Activated T-helper 1 cell treated with Interleukin-2 at 50 U/mL for 16 hours (primary cell): ENCODE measurements at places on chromosomes 5 and 9.

DNA sequence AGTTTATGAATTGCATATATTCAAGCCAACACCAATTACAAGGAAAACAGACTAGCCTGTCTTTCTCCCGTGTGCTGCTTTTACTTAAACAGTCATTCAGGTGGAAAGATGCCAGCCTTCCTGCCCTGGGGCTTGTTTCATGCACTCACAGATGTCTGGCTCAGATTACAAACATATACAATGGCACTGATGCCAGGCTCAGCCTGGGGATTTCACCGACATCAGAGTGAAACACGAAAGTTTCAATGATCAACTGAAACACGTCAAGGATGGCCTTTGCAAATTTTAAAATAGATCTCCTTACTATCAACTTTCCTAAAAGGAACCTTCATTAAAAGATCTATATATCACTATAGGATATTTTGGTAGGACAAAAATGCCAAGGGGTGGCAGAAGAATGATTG lies 1576.5 kb downstream of the EFNA5 start:
- DNase-seq = no peak

DNA sequence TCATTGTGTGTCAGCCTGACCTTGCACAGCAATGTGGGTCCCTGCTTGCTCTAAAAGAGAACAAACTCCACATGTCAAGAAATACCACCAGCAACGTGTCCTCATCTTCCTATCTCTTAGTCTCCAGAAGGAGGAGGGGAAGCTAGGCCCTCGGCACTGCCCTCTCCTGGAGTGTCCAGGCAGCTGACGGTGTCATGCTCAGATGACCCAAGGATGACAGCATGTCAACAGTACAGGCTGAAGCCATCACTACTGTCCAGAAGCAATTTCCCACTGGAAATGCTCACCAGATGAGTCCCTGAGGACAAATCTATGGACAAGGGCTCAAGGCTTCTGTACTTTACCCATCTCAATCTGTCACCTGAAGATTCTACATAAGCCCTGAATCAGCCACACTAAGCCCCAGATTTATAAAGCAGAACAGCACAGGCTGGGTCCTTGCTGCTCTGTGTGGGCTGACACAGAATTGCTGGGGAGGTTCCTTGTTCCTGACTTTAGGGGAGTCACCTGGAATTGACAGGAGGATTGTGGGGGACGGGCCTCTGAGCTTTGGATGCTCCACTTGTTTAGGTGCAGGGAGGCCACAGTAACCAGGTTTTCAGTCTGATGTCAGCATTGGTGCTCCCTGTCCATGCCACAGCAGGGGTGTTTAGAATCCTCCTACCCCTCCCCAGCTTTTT lies 210.2 kb downstream of the DAB2IP start:
- no peak for DNase-seq

DNA sequence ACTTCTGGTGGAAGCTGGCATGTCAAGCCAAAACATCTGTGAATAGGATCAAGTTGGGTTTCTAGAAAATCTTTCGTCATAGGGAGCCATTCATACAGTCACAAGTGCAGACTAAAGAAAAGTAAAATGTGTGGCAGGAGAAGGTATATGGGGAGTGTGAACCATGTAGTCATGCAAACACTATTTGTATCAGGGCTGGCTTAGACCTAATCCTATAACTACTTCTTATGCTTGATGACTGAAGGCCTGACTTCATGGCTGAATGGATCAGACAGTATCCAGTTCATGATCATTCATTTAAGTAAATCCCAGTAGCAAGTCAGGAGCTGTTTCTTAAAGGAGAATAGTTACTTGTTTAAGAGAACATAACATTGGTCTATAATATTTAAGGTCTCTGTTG lies 63.8 kb upstream of the DAPK1 start:
- DNase-seq = no peak

DNA sequence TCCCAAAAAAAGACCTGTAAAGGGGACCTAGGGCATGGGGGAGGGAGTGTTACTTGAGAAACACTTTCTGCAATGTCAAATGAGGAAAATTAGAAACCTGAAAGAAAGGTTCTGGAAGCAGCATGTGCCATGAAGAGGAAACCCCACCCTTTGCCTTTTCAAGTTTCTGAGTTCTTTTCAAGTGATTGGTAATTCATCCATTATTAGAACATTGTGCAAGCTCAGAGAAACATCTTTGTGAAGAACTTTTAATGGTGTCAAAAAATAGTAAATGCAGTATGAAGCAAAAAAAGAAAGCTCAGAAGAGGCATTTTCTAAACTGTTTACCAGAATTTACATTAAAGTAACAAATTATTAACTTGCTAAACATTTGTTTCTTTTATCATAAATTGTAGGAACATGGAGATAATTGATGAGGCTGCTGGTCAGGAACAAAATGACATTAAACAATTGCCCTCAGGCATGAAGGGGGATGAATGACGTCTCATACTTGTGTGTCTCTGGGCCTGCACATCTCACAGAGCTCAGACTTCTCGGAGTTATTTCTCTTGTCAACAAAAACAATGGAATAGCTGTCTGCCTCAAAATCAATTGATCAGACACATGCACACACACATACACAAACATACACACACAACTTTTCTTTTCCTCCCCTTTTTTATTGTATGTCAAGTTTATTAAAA lies 1946.0 kb upstream of the CDH6 start:
- DNase-seq = no peak

- no peak for DNase-seq
Measured at GRCh38 chr5:58469896-58470295, 10.0 kb upstream of the PLK2 start.

DNA sequence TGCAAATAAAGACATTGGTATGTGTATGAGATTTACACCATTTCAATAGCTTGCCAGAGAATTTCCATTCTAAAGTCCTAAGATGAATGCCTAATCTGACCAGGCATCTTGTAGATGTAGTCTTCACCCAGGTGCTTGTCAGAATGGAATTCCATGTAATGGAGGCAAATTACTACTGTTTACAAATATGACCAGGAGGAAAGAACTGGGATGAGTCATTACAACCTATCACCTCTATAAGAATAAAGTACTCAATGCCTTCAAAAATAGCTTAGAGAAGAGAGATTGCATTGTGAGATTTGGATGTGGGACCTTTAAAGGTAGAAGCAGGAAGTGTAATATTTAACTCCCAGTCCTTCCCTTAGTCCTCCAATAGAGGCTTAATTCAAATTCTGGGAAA lies 507.0 kb upstream of the PTGER4 start:
- DNase-seq = no peak

GRCh38 chr9:137126786-137127185 lies 12.2 kb upstream of the GRIN1 start:
- no peak for DNase-seq

GRCh38 chr5:72107131-72107900 lies at the start of gene MAP1B:
Gene MAP1B, plus strand, starts transcription at chr5:72107475. Its CDS starts 57 bp downstream, at chr5:72107532.
- DNase-seq = no peak

- DNase-seq = no peak
Measured at GRCh38 chr9:17723656-17724055, 144.8 kb downstream of the SH3GL2 start.

DNA sequence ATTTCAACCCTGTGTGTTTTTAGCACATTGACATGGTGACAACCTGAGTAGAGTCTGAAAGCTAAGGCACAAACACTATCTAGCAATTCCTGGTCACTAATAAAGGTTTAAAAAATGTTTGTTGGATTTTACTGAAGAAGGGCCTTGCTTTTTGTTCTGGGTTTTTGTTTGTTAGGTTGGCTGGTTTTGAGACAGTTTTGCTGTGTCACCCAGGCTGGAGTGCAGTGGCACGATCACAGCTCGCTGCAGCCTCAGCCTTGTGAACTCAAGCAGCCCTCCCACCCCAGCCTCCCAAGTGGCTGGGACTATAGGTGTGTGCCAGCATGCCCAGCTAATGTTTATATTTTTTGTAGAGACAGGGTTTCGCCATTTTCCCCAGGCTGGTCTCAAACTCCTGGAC lies 39.0 kb downstream of the PRKACG start:
- DNase-seq = no peak

- DNase-seq = peak; percentile 10
Measured at GRCh38 chr5:126780165-126780827, 3.4 kb downstream of the LMNB1 start.

GRCh38 chr9:68500457-68501381 lies 40.0 kb downstream of the TMEM252 start:
- DNase-seq = no peak

GRCh38 chr5:58854441-58854840 lies 271.6 kb downstream of the RAB3C start:
- no peak for DNase-seq

- DNase-seq = no peak
Measured at GRCh38 chr5:146588331-146589027, 72.5 kb upstream of the GPR151 start.

DNA sequence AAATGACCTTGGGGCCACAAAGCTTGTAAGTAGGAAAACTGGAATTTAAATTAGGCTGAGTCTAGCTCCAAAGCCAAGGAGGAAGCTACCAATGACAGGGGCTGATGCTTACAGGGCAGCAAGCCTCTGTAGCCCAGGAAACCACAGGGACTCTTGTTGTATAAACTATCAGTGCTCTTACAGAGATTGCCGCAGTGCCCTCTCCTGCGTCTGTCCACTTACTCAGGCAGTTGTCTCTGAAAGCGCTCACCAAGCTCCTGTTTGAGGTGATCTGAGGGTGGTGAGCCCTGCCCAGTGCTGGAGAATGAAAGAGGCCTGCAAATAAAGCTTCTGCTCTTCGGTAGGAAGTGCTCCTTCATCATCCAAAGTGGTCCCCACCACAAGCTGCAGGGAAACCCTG lies 498.8 kb downstream of the ARHGEF28 start:
- no peak for DNase-seq

DNA sequence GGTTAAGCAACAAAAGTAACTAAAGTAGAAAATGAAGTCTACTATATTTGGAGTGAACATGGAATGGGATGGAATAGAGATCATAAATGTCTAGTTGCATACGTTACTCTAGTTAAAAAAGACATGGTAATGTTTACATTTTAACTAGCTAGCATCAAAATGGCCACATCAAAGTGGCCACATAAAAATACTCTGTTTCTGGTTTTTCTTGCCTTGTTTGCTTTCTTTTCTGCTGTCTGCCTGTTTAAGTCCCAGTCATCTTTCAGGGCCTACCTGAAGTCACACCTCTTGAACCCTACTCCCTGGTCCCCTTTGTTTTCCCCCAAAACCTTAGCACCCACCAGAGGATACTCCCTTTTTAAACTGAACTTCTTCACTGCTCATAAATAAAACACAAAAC lies 6.4 kb upstream of the KIF2A start:
- no peak for DNase-seq

GRCh38 chr9:133635098-133635497 lies 1.1 kb upstream of the DBH start:
- no peak for DNase-seq

DNA sequence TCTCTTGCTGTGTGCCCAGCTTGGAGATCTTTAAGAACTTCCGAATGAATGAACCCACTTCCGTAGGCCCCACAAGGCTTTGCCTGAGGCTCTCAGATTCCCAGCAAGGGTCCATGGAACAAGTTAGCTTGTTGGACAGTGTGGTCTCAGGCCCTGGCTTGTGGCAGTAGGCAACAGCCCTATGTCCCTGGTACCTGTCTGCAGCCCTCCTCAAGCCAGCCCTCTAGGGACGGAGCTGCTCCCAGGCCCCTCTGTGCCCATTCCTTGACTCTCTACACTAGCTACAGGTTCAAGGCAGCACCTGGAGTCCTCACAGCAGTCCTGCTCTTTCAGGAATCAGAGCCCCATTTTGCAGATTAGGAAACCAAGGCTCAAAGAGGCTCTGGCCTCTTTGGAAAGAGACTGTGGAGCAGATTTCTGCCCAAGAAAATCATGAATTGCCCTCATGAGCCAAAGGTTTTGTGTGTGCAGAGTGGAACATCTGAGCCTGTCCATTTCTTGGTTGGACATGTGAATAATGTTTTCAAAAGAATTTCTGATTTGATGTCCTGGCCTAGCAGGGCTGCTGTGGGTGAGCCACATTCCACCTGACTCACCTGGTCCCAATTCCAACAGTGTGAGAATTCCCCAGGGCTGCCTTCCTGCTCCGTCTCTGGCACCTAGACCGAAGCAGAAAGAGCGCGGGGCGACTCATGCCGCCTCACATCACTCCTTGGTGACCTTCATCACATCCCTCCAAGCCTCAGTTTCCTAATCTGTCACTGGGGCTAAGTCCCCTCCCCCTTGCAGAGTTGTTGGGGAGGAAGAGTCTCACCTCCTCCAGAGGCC lies 131.7 kb downstream of the BARX1 start:
- no peak for DNase-seq

DNA sequence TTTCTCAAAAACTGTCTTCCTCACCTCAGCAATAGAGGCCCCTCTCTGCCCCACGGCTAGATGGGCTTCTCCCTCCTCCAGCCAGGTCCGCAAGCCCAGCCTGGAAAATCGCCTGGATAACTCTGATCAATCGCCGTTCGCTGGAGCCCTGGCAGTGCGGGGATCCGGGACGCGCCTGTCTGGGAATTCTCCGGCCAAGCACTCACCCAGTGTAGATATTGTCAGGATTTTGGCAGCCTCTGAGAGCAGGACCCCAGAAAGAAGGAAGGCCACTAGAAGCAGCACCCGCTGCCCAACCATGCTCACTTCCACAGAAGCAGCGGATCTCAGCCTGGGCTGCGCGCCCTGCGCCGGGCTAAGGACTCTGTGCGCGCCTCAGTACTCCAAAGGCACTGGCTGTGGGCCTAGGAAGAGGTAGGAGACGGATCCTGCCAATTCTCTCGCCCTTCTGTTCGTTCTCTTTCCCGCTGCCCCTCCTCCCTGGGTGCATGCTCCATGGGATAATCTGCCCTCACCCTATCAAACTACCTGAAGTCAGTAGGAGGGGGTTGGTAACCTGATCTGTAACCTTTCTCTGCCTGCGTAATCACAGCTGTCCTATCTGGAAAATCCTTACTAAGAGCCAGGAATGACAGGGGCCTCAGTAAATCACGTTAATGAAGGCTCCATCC lies at the start of gene UGT3A1:
UGT3A1 (minus strand) TSS at position 450 of the 671 bp plus-strand sequence; CDS start at position 300, 150 bp downstream.
- DNase-seq = no peak

DNA sequence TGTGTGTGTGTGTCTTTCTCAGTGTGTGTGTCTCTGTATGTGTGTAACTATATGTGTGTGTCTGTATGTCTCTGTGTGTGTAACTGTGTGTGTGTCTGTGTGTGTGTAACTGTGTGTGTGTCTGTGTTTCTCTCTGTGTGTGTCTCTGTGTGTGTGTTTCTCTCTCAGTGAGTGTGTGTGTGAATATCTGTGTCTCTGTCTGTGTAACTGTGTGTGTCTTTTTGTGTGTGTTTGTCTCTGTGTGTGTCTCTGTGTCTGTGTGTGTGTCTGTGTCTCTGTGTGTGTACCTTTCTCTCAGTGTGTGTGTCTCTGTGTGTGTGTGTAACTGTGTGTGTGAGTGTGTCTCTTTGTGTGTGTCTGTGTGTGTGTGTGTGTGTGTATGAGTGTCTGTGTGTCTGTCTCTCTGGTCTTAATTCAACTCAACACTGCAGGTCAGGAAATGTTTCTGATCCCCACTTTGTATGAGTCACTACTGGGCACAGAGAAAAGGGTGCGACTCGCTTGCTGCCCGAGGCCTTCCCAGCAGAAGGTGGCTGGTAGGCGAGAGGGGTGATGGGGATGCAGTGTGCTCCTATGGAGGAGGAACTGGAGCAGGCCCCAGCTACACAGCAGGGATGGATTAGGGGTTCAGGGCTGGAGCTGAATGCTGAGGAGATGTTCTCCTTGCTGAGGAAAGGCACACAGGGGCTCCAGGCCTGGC lies 52.1 kb downstream of the NSG2 start:
- DNase-seq = no peak

GRCh38 chr5:138661291-138661960 lies 86.2 kb upstream of the HSPA9 start:
- no peak for DNase-seq
